Renal cortical epithelial cell (primary cell): ENCODE measurements at places on chromosomes 13 and 19. TPM values are rescaled to one million over a fixed set of nuclear protein-coding genes. Genes with fewer than 3 reads are reported as not detected.

DNA sequence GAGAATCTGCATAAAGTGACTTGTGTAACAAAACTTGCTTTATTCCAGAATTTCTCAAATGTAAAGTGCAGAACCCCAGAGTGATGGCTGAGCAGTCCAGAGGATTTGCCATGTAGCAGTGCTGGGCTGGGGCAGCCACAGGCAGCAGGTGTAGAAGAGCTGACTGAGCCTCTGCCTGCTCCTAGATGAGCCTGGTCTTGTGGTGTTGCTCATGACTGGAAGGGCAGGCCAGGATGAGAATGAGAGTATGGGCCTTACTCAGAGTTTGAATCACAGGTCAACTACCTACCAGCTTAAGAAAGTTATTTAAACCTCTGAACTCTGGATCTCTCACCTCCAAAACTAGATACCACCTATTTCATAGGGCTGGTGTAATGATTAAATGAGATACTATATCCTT, 2.9 kb upstream of the C13orf42 start:
- DNase-seq: no peak

DNA sequence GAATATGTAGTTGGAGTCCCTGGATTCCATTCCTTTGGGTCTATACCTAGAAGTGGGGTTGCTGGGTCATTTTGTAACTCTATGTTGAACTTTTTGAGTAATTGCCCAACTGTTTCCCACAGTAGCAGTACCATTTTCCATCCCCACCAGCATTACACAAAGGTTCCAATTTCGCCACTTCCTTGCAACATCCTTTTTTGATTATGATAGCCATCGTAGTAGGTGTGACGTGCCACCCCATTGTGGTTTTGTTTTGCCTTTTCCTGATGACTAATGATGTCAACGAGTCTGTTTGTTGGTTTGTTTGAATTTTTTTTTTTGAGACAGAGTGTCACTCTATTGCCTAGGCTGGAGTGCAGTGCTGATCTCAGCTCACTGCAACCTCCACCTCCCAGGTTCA, 3.3 kb upstream of the PEX11G start:
- DNase-seq: no peak

- DNase-seq: no peak
These were observed 15.0 kb upstream of the ALOX5AP start for GRCh38 chr13:30720172-30720869.

DNA sequence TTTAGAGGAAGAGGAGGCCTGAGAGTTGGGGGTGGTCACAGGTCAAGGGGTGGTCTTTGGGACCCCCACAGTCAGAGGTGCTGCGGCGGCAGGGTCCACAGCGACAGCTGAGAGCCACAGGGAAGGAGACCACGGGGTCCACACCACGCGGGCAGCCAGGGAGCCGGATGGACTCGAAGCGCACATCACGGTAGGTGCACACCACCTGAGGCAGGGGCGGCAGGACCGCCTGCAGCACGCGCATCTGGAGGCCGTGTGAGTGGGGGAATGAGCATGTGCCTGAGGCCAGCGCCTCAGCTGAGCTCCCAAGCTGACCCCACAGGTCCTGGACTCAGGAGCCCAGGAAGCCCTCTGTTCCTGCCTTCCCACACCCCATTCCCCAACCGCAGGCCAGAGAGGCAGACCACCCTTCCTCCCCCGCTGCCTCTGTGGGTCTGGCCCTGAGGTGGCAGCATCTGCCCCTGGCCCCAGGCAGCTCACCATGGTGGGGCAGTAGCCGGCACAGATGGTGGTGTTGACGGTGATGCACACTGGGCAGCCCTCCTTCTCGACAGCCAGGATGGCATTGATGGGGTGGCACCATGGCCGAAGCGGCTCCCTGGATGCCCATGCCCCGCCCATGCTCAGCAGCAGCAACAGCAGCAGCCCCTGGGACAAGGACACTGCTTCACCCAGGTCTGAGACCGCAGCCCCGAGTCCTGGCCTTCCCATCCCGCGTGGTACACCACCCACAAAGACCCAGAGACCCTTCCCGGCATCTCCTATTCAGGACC, 638 bp downstream of the LHB start:
- no peak for DNase-seq

DNA sequence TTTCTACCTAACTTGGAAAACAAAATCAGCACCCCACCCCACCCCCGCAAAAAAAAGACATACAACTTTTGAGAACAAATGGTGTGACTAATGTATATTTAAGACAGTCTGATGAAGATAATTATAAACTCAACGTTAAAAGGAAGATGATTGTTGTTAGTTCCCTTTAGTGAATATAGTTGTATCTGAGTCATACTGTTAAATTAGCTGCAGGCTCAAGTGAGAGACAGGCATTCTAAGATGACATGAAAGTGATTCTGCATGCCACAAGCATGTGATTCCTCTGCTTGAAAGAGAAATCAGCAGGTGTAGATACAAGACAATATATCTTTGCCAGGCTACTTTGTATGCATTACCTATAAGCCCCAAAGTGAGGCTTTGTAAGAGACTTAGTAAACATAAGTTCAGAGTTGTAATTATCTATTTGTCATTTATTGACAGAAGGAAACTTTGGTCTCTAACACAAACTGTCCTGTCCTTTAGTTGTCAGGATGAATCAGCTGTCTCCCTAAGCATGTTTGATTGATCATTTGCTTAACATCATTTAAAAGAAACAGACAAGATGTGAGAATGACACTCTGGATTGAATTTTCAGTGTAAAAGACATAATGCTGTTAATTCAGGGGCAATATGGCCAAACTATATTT, 319.4 kb upstream of the HTR2A start:
- peak; percentile 66 for DNase-seq

- peak; percentile 65 for DNase-seq
These were observed 56.0 kb downstream of the STK24 start for GRCh38 chr13:98520674-98521449.

GRCh38 chr13:25295701-25296100, 5.7 kb upstream of the NUP58 start:
- no peak for DNase-seq

DNA sequence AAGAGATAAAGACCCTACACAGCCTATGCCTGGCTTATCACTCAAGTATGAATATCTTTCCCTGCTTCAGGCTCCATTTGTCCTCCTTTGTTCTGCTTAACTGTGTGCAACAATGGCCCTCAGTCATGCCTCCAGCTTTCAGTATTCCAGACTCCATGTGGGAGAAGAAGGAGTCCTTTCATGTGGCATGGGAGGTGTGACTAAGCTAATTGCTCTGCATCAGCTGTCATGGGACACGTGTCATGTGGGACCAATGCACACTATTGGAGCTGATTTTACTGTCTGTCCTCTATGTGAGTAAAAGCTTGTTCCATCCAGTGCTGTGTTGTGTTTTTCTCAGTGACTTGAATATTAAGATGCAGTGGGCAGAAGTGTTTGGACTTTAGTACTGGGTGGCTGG, 1198.3 kb downstream of the OLFM4 start:
- DNase-seq: peak; percentile 8

GRCh38 chr19:48683349-48683748, 10.5 kb upstream of the NTN5 start:
- DNase-seq: peak; percentile 22

- no peak for DNase-seq
These were observed 21.1 kb downstream of the CCDC97 start for GRCh38 chr19:41330946-41331678.

DNA sequence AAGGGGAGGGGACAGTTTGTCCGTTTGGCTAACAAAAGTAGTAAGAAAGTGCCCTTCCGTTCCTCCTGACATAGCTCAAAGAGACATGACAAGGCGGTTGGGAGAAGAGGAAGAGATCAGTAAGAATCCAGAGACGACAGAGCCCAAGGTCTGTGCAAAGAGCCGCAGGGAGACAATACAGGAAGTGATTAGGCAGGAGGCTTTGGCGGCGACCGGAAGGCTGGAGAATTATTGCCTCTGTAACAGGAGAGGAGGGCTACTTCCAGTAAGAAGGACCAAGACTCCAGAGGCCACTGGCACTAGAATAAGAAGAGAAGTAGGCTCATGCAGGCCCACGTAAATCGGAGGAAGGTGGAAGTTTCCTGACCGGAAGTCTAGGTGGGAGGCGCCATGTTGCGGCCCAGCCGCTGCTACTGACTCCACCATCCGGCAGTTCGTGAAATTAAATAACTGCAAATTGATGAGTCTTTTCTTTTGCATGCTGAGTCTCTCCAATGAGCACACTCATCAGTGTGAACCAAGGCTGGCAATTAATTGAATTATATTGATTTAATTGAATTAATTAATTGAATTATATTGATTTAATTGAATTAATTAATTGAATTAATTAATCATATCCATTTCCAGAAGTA, 9.9 kb downstream of the RFX2 start:
- no peak for DNase-seq

GRCh38 chr19:23779645-23780044, 21.0 kb upstream of the ZNF681 start:
- no peak for DNase-seq

- no peak for DNase-seq
These were observed 3.5 kb upstream of the SPACA4 start for GRCh38 chr19:48603001-48603400.

- DNase-seq: peak; percentile 16
These were observed 51.5 kb downstream of the SOX21 start for GRCh38 chr13:94660695-94661326.

- peak; percentile 55 for DNase-seq
These were observed 7.5 kb downstream of the RPS9 start for GRCh38 chr19:54207983-54208783.

GRCh38 chr13:76762721-76763120, 123.5 kb downstream of the KCTD12 start:
- DNase-seq: no peak

GRCh38 chr19:2453431-2454025, 3.2 kb downstream of the LMNB2 start:
- no peak for DNase-seq

- peak; percentile 35 for DNase-seq
These were observed 54.1 kb downstream of the WDFY2 start for GRCh38 chr13:51638216-51638871.

DNA sequence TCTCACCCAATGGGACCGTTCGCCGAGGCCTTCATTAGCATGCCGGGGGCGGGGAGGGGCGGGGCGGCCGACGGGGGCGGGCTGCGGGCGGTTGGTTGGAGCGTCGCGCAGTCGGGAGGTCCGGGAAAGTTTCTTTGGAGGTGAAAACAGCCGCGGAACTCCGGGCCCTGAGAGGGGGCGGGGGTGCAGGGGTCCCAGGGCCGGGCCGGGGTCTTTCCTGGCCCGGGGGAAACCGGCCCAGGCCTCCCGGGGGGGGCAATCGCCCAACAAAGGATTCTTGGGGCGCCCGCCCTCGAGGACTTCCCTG, at the start of gene HMG20B:
TSS of gene HMG20B (plus strand) at position 90 of the 307 bp plus-strand sequence. CDS start 366 bp downstream, outside the sequence.
- DNase-seq: no peak

DNA sequence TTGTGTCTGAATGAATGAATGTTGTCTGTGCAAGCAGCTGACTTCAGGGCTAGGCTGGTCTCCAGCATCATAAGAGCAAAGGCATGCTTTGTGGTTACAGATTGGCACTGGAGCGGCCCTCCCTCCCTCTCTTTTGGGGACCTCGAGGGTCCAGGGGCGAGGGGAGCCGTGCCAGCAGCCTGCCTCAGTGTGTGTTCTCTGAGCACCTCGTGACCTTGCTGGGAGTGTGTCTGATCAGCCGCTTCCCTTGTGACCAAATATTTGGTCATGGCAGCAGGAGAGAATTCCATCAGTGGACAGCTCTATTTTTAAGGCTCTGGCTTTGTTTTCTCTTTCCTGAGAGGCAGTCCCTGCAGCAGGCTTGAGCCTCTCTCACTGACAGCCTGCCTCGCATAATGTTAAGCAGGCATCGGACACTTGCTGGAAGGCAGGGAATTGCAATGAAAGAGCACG, 329.7 kb downstream of the UQCRFS1 start:
- DNase-seq: peak; percentile 20

- DNase-seq: no peak
These were observed 157.5 kb downstream of the MIPEP start for GRCh38 chr13:23731709-23732108.

The RASA3 gene
- total RNA-seq: 9.0 and 10.9 TPM in 2 replicates

The PSMD8 gene
- 206 and 397 TPM in 2 replicates for total RNA-seq

The ICAM5 gene
- 0.40 and 1.6 TPM in 2 replicates for total RNA-seq

The ADPRHL1 gene
- total RNA-seq: 3.8 and 5.6 TPM in 2 replicates

The SLC15A1 gene
- 1.4 and 4.9 TPM in 2 replicates for total RNA-seq

The ZIM2 gene
- not detected in 2 replicates for total RNA-seq

The XRCC1 gene
- 15.6 and 16.7 TPM in 2 replicates for total RNA-seq

The APC2 gene
- total RNA-seq: 0.05 TPM in 1 of 2 replicates, not detected in the other
